ENCODE measurements at places on chromosomes 3 and 15.
A peak's percentile ranks its signal among the peaks of the same experiment; 100 is the strongest.

GRCh38 chr3:150300852-150301517 lies 107.1 kb upstream of the TSC22D2 start:
- DNase-seq = no peak

GRCh38 chr3:72797773-72798543 lies 50.3 kb downstream of the SHQ1 start:
- peak; percentile 31 for DNase-seq

DNA sequence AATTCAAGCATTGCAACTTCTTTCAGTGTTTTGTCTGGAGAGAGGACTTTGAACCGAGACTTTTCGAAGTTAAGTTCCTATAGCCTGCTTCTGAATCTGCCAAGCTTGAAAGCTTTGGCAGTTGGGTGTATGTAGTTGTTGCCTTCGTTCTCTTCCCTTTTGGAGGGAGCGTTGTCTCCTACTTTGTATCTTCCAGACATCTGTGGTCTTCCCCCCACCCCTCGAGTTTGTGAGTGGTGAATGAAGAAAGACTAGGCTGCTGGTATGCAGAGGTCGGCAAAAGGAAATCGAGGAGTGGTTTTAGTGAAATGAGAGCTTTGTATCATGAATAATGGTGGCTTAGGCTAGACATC lies 1.3 kb downstream of the CTNNB1 start:
- DNase-seq = peak; percentile 53

- DNase-seq = no peak
Measured at GRCh38 chr3:134681522-134681900, 30.7 kb upstream of the KY start.

DNA sequence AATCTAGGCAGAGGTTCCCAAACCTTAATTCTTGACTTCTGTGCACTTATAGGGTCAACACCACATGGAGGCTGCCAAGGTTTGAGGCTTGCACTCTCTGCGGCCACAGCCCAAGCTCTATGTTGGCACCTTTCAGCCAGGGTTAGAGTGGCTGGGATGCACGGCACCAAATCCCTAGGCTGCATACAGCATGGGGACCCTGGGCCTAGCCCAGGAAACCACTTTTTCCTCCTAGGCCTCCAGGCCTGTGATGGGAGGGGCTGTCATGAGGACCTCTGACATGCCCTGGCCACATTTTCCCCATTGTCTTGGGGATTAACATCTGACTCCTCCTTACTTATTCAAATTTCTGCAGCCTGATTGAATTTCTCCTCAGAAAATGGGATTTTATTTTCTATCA lies 165.4 kb downstream of the SI start:
- no peak for DNase-seq

GRCh38 chr15:39110336-39110735 lies 470.5 kb upstream of the THBS1 start:
- no peak for DNase-seq

DNA sequence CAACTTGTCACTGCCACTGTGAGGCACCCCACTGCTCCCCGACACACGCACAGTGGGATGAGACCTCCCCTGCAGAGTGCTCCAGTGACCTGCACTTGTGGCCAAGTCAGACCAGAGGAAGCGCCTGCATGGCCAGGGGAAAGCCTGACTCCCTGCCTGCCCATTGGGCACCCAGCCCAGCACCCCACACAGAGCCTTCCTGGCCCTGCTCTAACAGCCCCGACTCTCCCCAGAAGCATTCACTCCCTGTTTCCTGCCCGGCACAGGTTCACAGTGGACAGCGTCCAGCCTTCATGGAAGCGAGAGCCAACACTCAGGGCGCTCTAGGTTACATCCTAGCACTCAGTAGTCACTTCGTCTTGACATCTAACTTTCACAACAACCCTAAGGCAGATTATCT lies 27.8 kb downstream of the RBPMS2 start:
- no peak for DNase-seq

GRCh38 chr3:133475245-133476010 lies 75.6 kb downstream of the BFSP2 start:
- DNase-seq = no peak

DNA sequence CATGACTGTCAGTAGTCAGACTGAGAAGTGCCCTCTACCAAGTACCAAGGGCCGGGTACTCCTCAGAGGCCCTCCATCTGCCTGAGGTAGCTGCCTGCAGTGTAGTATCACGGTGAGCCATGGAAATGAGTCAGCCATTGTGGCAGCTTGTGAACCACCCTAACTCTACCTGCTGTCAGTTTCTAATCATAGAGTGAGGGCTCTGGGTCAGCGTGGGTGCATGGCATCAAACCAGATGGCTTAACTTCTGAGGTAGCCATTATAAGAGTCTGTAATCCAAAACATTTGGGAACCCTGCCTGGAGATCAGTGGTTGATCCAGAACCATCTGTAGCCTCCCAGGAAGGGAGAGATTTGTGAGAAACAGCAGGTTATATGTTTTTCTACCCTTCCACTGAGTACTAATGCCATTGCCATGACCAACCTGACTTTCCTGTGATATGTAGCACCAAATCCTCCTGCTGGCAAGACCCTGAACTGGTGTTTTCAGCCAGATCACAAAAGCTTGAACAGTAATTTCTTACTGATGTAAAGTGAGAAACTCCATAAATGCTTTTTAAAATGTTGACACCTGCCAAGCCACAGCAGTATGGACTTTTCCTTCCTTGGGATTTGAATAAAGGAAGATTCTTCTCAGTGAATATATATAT lies 38.9 kb downstream of the ABHD2 start:
- no peak for DNase-seq

- no peak for DNase-seq
Measured at GRCh38 chr3:29426302-29427226, 145.7 kb downstream of the RBMS3 start.

DNA sequence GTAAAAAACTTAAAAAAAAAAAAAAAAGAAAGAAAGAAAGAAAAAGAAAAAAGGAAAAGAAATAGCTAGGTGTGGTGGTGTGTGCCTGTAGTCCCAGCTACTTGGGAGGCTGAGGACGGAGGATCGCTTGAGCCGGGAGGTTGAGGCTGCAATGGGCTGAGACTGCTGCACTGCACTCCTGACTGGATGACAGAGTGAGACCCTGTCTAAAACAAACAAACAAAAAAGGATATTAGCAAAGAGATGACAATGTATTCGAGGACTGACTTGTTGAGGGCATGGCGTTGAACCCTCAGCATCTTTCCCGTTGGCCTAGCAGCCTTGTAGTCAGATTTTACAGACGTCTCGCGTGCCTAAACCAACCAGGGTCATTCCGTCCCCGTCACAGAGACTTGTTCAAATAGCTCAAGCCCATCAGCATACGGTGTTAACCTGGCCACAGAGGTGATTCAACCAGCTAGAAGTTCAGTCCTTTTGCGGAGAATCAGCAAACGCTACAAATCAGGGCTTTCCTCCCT lies 528 bp upstream of the NIT2 start:
- no peak for DNase-seq

DNA sequence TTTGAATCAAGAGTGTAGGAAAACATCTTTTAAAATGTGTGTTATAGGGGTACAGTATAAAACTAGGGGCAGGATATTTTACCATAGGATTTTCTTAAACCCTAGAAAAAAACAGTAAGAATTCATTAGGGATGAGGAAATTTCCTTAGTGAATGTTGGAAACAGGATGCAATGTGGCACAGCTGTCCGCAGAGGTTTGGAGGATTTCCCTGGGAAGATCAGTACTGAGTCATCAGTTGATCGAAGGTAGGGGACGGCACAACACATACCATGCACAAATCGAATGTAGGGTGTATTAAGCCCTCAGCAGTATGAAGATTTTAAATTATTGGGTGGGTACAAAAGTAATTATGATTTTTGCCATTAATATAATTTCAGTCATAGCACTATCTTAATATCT lies 49.9 kb downstream of the FNDC3B start:
- DNase-seq = no peak

GRCh38 chr3:102205647-102206046 lies 229.2 kb upstream of the ZPLD1 start:
- no peak for DNase-seq

DNA sequence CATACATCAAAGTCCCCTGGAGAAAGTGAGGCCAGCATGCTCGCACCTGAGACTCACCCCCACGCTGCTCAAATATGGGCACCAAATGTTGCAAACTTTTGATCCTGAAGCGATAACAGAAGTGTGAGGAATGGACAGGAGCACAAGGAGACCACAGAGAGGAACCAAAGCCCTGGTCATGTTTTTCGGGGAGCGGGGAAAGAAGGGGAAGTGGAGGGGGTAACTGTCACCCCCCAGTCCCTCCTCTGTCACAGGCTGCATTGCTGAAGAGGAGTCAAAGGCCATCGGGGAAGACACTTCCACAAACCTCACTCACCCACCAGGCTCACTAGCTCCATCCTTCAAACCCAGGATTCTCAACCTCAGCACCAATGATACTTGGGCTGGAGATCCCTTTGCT lies 182.4 kb downstream of the UACA start:
- no peak for DNase-seq

- peak; percentile 33 for DNase-seq
Measured at GRCh38 chr15:39444735-39445470, 136.0 kb upstream of the THBS1 start.

- no peak for DNase-seq
Measured at GRCh38 chr3:172717493-172718088, 6.7 kb upstream of the NCEH1 start.

- DNase-seq = peak; percentile 79
Measured at GRCh38 chr3:123489400-123490004, 40.6 kb upstream of the ADCY5 start.

GRCh38 chr15:83602021-83602420 lies 51.9 kb upstream of the ADAMTSL3 start:
- DNase-seq = no peak

DNA sequence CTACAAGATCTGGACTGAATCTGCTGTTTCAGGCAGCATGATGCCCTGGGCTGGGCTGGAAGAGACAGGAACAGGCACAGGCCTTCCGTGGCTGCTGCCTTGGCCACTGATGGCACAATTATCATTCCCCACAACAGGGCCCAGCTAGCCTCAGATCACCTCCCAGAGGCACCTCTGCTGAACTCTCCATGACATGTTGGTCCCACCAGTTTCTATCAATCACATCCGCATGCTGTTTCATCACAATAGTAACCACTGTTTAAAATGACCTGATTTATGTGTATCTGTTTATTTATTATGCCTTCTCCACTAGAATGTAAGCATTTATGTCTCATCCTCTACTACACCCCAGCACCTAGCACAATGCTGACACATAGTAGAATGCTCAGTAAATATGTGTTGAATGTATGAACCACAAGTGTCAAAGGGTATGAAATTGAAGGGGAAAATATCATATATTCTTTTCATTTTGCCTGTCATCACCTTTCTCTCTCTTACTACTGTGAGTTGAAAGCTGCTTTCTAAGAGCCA lies 32.7 kb upstream of the ZBTB38 start:
- no peak for DNase-seq

- DNase-seq = no peak
Measured at GRCh38 chr15:53836618-53837017, 77.2 kb upstream of the WDR72 start.

- no peak for DNase-seq
Measured at GRCh38 chr15:64836023-64836536, 5.6 kb upstream of the PLEKHO2 start.

DNA sequence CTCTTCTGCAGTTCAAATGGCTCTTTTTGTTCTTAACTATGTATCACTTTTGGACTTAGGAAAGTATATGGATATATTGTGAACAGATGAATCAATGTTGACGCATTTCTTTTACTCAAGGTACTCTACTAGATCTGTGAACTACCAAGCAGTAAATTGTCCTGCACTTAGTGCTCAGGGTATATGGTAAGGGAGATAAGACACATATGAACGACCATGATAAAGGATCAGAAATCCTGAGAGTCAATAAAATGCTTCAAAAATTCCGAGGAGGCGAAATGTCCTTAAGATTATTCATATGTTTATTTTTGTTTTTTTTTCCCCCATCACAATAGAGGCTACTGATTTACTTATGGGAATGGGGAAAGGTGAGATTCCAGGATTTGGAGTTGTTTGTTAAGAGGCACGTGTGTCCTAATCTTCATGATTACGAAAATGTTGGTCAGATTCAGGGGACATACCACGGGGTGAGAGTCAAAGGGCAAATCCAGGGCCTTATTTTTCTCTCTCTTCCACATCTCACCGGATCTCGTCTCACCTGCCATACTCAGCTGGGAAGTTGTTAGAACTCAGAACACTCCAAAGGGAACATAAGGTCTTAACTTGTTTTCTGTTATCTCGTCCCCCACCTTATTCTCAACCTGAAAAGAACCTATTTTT lies 475.1 kb upstream of the TBL1XR1 start:
- DNase-seq = no peak

- DNase-seq = no peak
Measured at GRCh38 chr15:75925440-75925839, 21.8 kb downstream of the FBXO22 start.

DNA sequence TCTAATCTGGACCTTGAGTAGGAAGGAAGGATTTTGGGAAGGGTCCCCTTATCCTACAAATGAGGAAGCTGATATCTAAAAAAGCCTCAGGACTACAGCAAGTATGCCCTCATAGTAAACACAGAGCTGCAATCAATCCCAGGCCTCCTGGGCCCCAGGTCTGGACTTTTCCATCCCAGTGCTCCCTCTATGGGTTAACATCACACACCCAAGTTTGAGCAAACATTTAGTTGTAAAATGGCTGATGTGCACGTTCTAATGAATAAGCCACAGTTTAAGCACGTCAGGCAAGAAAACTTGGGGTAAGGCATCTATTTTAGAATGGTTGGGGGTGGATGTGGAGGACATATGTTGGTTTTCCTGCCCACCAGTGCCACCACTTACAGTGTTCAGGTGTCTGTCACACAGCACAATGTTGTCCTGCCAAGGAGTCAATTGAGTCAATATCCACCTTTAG lies 44.3 kb upstream of the UBE2E1 start:
- DNase-seq = peak; percentile 56

DNA sequence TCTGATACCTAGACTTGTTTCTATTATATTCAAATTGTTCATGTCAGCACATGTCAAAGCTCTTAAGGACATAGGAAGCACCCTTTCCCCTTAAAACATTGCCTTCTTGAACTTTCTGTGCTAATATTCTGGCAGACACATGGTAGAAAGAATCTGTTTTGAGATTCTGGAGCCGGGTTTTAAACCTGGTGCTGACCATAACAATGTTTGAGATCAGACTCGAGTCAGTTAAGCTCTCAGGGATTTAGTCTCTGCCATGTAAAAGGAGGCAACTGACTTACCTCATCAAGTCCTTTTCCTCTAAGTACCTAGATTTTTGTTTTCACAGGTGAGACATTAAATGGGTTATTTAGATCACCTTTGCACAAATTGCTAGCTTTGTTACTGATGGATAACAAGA lies 38.9 kb downstream of the RBMS3 start:
- no peak for DNase-seq

DNA sequence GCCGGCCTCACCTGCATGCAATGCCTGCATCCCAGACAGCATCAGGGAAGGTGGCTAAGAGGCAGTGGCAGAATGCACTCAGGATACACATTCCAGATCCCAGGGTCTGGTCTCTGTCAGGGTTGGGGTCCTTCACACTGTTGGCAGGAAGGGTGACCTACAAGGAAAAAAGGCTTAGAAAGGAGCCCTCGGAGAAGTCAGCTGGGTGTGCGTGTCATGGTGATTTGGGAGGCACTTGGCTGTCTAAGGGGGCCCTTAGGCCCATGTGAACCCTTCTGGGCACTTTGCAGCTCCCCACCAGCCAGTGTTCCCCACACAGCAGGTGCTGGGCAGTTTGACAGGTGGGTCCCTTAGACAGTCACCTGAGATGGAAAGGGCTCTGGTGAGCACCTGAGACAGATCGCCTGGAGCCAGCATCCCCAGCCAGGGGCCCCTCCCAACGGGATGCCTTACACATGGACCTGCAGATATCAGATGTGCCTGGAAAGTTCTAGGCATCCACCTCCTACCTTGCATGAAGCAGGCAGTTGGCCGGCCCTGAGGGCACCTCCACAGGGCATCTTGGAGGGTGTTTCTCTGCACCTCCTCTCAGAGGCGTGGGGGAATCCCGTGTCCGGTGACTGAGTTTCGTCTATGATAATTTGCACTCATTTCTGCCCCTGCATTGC lies 131.6 kb downstream of the LRRK1 start:
- DNase-seq = no peak
